ENCODE measurements at places on chromosomes 3 and 15.
A peak's percentile ranks its signal among the peaks of the same experiment; 100 is the strongest.

DNA sequence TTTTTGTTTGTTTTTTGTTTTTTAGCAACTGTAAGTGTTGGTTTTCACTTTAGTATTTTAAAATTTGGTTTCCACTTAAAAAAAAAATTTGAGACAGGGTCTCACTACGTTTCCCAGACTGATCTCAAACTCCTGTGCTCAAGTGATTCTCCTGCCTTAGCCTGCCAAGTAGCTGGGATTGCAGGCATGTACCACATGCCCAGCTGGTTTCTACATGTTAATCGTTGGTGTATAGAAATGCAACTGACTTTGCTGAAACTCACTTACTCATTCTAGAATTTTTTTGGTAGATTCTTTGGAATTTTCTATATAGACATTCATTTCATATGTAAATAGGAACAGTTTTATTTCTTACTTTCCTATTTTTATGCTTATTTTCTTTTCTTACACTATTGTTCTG lies 244.7 kb upstream of the MRPL3 start:
- DNase-seq: no peak

DNA sequence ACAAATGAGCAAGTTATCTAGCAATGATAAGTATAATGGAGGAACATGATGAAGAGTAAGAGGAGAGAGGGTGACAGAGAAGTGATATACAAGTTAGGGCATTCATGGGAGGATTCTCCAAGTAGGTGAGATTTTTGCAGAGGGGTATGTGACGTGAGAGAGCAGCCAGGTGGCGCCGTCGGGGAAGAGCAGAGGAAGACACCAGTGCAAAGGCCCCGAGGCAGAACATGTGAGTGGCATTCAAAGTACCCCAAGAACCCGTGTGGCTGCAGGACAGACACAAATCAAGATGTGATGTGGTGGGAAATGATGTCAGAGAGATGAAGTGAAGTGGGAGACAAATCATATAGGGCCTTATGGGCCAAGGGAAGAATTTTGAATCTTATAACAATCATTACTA lies 81.8 kb upstream of the GRM7 start:
- no peak for DNase-seq

DNA sequence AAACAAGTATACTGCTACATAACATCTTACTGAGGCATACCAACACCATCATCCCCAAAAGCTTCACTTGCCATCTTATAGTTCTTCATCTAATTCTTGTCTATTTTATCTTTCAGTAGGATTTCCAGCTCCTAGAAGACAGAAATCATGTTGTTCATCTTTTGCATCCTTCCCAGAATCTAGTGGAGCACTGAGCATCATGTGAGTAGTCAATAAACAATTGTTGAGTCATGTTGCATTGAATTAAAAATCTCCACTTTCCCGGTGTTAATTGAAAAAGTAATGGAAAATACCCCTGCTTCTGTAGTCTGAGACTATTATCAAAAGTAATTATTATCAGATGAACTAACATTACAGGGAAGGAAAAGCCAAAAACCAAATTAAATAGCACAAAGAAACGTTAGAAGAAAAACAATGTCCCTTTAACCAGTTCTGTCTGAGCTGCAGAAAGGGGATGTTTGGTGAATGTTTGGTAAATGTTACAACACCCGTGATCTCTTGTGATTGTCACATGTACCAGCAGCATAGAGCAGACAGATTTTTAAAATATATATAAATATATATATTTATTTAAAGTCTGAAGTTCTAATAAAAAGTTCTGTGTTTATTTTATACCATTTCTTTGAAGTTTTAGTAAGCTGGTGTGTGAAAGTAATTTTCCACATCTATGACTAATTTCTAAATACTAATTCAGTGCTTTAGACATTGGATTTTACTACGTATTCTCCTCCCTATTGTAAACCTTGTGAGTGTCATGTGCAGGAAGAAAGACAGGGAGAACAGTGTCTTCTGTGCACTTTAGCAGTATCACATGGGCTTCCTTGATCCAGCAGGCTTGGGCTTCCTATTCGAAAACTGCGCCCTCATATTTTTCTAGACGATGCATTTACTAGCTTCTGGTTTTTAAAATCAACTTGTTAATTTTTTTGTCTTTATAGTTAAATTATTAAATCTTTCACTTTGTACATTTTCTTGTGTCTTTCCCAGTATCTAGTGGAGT lies 85.6 kb downstream of the RAP2B start:
- no peak for DNase-seq

- DNase-seq: no peak
These were observed 678 bp downstream of the DOCK3 start for GRCh38 chr3:50675179-50676030.

DNA sequence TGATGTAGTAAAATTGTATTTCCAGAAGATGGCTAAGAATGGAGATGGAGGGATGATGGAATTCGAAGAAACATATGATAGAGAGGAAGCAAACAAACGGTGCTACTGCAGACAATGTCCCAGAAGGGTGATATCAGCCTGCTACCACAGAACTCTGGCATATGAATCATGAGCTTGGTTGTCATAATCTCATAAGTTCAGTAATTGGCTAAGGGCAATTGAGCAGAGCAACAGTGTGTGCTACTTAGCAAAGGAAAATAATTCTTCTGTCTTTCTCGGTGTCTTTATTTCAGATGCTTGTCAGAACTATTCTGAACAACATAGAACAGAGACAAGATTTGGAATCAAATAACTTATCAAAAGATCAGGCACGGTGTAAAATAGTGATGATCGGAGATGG lies 407.3 kb downstream of the GBE1 start:
- no peak for DNase-seq

DNA sequence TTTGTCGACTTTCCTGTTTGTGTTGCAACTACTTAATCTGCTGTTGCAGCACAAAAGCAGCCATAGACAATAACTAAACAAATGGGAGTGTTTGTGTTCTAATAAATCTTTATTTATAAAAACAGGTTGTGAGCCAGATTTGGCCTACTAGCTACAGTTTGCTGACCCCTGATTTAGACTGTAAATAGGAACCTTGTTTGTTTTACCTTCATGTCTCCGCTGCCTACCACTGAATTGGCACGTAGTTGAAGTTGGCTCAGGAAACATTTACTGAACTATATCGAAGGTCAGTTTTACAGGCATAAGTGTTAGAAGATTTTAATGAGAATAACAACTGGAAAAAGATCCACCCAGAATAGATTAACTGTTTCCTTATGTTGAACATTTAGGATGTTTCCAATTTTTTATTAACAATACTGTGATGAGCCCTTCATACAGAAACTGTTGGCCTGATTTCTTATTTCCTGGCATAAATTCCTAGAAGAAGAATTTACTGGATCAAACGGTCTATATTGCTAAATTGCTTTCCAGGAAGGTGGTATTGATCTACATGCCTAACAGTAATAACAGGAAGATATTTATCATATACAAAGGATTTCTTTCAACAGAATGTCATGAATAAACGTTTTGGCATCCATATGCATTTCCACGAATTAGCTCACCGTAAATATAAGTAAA lies 156.2 kb upstream of the NR2E3 start:
- no peak for DNase-seq

GRCh38 chr3:123314359-123315270 lies 112.9 kb downstream of the SEC22A start:
- no peak for DNase-seq

GRCh38 chr15:39783244-39783820 lies 691 bp upstream of the FSIP1 start:
- peak; percentile 24 for DNase-seq

DNA sequence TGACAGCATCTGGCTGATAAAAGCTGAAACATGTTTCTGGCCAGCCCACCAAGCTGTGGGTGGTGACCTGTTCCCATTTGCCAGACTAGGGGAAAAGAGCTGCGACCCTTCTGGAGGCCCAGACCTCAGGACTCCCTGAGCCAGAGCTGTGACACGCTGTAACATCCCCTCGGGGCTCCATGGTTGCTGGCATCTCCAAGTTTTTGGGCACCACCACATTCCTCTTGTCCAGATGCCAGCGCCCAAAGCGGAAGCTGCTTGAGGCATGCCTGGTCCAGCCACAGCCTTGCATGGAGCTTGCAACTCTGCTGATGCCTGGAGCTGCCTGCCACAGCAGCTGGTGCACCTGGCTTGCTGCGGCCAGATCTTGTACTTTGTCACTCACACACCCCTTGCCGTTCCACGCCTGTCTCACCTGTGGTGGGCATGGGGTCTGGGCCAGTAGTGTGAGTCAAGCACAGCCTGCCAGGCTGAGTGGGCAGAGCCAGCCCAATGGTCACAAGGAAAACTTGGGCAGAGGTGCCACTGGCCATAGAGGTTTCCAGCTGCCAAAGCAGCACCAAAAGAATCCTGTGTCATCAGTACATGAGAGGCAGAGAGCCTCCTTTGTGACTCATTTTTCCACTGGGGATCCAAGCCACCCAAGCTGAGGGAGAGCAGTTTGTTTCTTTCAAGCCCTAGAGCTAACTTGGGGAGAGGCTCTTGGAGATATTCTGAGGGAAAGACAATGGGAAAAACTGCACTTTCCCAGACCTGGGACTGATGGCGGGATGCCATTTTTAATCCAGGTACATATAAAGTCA lies 45.7 kb upstream of the PTX3 start:
- DNase-seq: no peak

- no peak for DNase-seq
These were observed 5.7 kb downstream of the EIF4G1 start for GRCh38 chr3:184320104-184320445.

DNA sequence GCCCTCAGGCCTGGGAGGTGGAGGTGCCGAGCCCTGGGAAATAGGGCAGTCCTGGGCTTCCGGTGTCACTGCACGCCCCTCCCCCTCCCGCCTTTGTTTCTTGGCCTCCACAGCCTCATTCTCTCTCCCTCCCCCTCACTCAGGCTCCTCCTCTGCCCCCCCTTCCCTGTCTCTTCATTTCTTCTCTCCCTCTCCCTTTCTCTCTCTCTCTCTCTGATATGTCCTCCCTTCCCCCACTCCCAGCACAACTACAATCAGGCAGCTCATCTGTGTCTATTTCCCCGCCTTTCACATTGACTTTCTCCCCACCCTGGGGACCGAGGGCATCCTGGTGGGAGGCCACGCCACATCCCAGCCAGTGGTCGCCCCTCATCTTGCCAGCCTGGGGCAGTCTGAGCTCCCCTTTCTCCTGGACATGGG lies 40.2 kb downstream of the IDH2 start:
- no peak for DNase-seq

DNA sequence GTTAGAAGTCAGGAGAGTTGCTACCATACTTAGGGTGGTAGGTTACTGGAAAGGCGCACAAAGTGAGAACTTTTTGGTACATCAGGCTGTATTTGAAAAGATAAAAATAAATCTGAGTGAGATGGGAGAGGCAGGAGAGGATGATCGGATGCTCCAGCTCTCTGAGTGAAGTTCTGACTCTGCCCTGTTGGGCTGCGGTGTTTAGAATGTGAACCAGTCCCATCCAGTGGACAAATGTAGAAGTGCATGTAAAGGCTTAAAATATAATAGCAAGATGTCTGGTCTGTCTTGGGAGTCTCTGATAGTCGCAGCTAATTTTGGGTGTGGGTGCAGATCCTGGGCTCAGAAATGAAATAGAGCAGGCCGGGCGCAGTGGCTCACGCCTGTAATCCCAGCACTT lies 30.4 kb downstream of the ACKR2 start:
- no peak for DNase-seq

DNA sequence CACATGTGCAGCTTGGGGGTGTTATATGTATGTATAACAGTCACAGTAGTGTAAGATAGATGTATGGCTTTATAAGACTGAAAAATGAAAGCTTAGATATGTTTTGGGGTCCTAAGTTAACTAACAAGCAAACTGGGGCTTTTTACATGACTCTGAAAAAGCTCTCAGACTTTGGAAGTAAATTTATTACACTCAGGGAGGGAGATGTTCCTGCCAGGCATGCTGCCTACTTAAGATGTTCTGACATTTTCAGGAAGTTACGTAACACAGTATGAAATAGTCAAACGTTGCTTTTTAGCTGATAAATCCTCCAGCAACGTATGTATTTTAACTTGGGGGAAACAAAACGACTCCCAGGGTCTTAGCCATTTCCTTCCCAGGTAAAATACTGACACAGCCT lies 1.7 kb upstream of the IFT57 start:
- DNase-seq: peak; percentile 22

- peak; percentile 21 for DNase-seq
These were observed 30.7 kb upstream of the ST3GAL6 start for GRCh38 chr3:98732286-98733052.

- no peak for DNase-seq
These were observed 11.0 kb downstream of the SHOX2 start for GRCh38 chr3:158095111-158095813.

DNA sequence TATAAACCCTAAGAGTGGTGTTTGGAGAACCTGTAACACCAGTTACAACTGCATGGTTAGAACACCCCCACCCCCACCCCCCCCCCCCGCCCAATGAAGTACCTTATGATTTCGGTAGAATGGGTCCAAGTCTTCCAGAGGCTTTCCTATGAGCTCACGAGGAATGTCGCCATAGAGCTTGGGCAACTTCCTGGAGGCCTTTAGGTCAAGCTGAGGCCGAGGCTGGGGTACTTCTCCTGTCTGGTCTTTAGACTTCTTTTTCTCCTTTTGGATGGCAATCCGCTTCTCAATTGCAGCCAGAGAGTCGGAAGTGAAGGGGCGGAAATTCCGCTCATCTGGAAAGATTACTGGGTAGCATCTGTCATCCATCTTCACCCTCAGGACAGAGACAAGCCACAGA lies 101.8 kb downstream of the SCN11A start:
- no peak for DNase-seq

DNA sequence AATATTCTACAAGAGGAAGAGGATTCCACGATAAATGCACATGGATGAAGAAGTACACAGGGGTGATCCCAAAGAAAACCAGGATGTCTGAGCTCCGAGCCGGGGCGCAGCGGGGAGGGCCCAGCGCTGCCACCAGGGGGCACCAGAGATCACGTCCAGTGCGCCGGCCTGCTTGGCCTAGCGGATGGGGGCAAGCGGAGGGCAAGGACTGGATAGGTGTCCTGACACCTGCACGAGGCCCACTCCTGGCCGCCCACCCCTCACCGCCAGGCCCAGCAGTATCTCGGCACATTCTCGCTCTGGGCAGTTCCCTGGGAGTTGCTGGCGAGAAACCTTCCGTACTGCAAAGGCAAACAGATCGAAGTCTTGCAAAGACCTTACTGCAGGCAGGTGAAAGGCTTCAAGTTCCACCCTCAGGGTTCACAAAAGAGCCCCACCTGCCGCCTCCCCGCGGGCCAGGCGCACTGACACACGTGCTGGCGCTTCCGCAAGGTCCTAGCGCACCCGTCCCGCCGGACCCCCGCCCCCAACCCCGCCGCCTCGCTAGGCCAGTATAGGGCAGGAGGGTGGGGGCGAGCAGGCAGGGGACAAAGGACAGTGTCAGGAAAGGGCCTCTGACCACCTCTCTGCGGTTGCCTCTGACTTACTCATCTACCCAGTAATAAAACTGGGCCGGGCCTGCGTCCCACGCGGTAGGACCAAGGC lies 3.3 kb downstream of the ANKRD63 start:
- peak; percentile 67 for DNase-seq

GRCh38 chr15:31934821-31935220 lies 95.5 kb upstream of the CHRNA7 start:
- DNase-seq: no peak

DNA sequence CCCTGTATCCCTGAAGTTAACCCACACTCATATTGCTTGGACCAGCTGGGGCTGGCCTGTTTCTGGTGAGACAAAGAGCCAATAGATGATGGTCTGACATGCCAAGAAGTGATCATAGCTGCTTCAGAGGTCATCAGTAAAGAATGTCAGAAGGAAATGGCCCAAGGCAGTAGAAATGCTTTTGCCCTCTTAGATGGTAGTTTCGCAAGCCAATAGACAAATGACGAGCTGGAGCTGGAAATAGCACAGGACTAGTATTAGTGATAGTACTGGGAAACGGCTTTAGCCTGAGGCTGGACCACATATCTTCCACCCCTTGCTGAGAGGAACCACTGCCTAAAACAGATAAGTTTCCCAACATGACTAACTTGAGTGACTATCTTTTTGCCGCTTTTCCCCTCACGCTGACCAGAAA lies 176.1 kb upstream of the THBS1 start:
- no peak for DNase-seq

All from large intestine (tissue), 12 donors.